ENCODE measurements at places on chromosomes 6 and 20.

DNA sequence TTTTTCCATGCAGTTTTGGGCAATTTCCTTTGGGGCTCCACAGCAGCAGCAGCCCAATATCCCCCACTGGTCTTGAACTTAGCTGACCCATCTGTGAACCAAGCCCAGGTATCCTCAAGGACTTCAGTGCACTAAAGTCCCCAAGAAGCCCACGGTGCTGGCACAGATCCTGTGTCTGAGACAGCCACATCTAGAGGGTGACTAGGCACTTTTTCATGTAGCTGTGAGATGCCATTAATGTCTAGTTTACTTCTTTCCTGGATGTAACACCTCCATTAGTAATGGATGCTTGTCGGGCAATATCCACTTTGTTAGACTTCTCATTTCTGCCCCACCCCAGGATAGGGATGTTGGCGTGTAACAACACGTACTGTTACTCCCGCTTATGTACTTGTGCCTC lies 176.2 kb upstream of the PROKR2 start:
- no peak for DNase-seq

DNA sequence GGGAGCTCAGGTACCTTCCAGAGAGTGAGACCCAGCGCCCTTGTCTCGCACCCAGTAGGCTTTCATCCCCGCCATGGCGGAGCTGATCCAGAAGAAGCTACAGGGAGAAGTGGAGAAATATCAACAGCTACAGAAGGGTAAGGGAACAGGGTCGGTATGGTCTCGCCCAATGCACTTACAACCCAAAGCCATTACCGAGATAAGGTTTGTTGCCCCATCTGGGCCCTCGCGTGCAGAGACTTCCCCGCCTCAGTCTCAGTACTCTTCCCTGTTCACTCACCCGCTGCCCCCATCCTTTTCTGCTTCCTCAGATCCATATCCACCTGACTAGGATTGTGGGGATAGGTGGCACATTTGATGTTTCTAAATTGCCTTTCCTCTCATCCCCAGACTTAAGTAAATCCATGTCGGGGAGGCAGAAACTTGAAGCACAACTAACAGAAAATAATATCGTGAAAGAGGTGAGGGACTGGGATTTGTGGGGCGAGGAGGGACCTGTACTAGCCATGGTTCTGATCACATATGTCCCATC lies 449 bp downstream of the PFDN6 start:
- DNase-seq: no peak

DNA sequence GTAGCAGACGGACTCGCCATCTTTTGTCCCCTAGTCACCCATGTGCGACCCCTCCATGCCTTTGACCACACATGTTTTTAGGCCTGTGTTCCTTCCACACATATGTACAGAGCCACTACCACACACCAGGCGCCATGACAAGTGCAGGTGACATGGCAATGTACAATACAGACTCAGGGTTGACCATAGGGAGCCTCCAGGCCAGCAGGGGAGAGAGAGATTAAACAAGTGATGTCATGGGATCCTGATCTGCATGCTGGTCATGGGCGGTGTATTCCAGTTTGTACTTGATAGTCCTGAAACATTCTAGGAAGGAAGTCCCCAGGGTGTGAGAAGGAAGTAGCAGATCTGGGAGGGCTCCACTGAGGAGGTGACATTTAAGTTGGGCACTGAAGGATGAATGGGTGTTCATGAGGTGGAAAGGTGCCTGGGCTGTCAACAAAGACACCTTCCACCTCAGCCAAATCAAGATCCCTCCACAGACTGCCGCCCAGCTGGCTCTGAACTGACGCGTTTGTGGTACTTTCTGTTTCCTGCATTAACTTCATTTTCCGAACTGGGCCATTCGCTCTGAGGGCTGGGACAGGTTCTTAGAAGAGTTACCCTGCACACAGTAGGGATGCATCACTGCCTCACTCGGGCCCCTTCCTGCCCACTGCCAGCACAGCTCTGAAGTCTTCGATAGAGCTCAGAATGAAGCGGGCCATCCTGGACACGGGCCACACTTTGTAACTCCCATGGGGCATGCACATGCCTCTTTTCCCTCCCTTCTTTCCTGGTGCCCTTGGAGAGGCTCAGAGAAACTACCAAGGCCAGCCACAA lies 94.0 kb downstream of the NOL4L start:
- no peak for DNase-seq

DNA sequence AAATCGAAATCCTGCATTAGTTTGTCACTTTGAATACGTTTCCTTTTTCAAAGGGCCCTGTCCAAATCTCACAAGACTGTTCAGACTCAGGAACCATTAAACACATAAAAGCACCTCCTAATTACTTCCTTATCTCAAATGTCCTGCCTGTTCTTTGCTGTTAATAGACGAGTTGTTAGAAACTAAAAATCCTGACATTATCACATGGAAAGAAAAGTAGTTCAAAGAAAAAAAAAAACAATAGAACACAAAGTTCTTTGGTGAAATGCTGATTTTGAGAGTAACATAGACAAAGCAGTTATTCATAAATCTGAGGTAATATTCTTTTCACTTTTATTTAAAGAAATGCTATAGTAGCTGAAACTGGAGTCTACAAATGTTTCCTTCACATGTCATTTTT lies 12.1 kb upstream of the TAB2 start:
- no peak for DNase-seq

- no peak for DNase-seq
These were observed 535 bp upstream of the CCDC170 start for GRCh38 chr6:151493161-151493803.

GRCh38 chr6:144346719-144347447 lies 61.7 kb downstream of the UTRN start:
- DNase-seq: no peak

GRCh38 chr20:52003415-52003814 lies 188.2 kb downstream of the ZFP64 start:
- no peak for DNase-seq

GRCh38 chr6:86969573-86969972 lies 32.2 kb downstream of the HTR1E start:
- DNase-seq: no peak

- DNase-seq: no peak
These were observed 27.1 kb downstream of the BCAS4 start for GRCh38 chr20:50821994-50822393.

DNA sequence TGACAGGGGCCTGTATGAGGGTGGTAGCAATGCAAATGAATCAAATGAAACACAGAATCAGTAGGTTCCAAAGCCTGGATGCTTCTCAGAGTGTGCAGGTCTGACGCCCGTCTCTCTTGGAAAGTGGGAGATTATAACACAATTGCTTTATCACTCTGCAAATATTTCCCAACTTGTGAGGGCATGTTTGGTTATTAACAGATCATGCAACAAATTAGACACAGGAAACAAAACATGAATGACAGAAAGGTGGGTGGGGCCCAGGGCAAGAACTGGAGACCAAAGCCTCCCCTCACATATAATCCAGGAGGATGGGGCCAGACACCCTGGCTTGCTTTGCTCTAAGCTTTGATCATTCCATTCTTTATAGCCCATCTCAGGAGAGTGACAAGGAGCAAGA lies 108.6 kb upstream of the MRPS10 start:
- no peak for DNase-seq

GRCh38 chr20:53611449-53611894 lies 17.8 kb upstream of the ZNF217 start:
- DNase-seq: no peak
